ENCODE measurements at places on chromosomes 4 and X. TPM values are rescaled to one million over a fixed set of nuclear protein-coding genes. Genes with fewer than 3 reads are reported as not detected.

- peak; percentile 36 for DNase-seq
These were observed 281.4 kb downstream of the LDB2 start for GRCh38 chr4:16617011-16617410.

DNA sequence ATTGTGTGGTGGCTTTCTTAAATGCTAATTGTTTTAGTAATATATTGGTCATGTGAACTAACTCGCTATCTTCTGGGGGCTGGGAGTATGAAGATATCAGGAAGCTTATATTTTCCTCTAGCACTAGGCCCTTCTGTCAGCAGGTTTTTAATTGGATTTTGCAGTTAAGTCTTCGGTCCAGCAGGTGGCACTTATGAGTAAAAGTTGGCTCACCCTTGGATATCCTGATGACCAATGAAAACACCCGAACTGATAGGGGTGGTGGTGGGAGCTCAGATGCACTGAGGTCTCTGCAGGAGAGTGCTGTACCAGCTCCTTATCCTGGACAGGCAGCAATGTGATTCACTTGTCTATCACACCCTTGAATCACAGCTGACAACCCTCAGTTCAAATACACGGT is 1365.8 kb upstream of the DIAPH2 start:
- no peak for DNase-seq

GRCh38 chr4:32525420-32525819 is 1805.3 kb downstream of the PCDH7 start:
- DNase-seq, result no peak

GRCh38 chr4:145734576-145735346 is 54.8 kb downstream of the C4orf51 start:
- no peak for DNase-seq

- no peak for DNase-seq
These were observed 986.3 kb downstream of the STIM2 start for GRCh38 chr4:27846951-27847350.

DNA sequence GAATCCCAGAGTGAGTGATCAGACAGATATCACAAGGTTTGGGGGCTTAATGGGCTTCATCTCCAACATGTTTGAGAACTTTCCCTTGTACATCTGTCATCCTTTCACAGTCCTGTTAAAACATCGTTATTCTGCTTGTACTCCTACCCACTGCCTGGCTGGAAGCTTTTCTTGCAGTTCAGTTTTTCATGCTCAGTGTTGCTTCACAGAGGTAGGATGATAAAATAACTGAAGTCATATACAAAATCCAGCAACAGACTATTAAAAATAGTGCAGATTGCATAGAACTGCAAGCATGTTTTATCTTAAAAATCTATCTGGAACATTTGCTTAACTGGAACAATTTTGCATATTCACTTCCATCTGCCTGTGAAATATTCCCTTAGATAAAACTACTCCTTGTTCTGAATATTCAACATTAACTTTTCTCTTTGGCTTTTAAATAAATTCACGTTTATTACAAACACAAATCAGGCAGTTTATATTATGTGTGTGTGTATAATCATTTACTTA is 579.6 kb upstream of the IGFBP7 start:
- DNase-seq, result no peak

DNA sequence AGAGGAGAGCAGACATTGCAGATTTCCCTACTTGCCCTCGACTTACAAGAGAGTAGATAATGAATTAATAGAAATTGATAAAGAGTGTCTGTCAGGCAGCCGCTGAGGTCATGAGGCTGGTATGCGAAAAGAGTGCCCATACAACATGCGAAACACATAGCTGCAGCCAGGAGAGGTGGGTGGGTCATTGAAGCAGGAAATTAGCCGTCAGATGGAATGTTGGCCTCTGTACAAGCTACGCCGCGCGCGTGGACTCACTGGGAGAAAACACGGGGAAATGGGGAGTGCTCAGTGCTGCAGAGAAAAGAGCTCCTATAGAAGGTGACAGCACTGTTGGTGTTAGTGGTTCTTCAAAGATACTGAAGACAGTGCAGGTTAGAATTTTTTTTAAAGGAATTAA is 125.1 kb downstream of the RAPGEF2 start:
- peak; percentile 76 for DNase-seq

GRCh38 chrX:16466640-16467432 is 183.1 kb upstream of the S100G start:
- no peak for DNase-seq

GRCh38 chrX:71184803-71185495 is 38.1 kb upstream of the GJB1 start:
- DNase-seq, result no peak

GRCh38 chrX:46757593-46757992 is 1.3 kb downstream of the SLC9A7 start:
- no peak for DNase-seq

- no peak for DNase-seq
These were observed 409.3 kb upstream of the CPEB2 start for GRCh38 chr4:14592950-14593349.

GRCh38 chr4:102439812-102440211 is 61.3 kb upstream of the NFKB1 start:
- no peak for DNase-seq

- DNase-seq, result no peak
These were observed 81.5 kb downstream of the RCHY1 start for GRCh38 chr4:75432683-75433082.

- no peak for DNase-seq
These were observed 27.7 kb downstream of the HERC3 start for GRCh38 chr4:88619971-88620370.

DNA sequence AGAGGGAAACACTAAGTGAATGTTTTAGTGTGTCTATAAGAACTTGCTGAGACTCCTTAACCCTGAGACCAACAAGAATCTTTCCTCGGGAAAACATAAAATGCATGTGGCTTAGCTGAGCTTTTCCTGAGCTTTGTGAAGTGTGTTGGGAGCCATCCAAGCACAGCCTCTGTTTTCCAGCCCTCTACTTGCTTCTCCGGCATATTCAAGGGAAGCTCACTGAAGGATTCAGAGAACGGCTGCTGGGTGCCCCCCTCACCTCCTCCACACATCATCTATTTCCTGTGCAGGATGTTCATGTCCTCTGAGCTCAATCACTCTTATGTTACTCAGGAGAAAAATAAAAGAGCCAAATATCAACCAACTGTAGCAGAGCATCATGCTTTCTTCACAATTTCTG is 492.1 kb downstream of the IL15 start:
- peak; percentile 14 for DNase-seq

SOX3 gene
- not detected for total RNA-seq

DSPP gene
- not detected for total RNA-seq

PDLIM3 gene
- total RNA-seq, result 456 TPM

HELT gene
- not detected for total RNA-seq
